H1 (cell line): ENCODE measurements at places on chromosomes 11 and 22.

DNA sequence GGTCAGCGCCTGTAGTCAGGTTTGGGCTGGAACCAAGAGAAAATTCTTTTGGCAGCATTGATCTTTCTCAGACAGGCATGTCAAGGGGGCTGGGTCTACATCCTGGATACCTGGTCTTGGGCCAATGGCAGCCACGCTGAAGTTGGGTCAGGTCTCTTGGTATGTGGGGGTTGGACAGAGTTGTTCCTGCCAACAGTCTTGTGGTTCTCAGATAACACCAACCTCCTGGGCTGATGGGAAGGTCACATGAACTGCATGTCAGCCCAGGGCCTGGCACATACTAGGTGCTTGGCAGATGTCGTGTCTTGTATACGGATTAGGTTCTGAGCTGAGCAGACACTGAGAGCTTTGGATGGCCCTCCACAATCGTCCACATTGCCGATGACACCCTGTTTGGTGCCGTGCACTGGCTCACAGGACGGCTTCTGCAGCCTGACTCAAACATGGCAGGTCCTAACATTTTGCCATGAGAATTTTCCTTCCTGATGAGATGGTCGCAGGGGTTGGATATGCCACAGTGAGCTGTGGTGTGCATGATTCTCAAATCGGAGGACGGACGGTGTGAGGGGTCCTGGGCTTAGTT, 42.0 kb downstream of the FBLN1 start:
- no peak for DNase-seq

DNA sequence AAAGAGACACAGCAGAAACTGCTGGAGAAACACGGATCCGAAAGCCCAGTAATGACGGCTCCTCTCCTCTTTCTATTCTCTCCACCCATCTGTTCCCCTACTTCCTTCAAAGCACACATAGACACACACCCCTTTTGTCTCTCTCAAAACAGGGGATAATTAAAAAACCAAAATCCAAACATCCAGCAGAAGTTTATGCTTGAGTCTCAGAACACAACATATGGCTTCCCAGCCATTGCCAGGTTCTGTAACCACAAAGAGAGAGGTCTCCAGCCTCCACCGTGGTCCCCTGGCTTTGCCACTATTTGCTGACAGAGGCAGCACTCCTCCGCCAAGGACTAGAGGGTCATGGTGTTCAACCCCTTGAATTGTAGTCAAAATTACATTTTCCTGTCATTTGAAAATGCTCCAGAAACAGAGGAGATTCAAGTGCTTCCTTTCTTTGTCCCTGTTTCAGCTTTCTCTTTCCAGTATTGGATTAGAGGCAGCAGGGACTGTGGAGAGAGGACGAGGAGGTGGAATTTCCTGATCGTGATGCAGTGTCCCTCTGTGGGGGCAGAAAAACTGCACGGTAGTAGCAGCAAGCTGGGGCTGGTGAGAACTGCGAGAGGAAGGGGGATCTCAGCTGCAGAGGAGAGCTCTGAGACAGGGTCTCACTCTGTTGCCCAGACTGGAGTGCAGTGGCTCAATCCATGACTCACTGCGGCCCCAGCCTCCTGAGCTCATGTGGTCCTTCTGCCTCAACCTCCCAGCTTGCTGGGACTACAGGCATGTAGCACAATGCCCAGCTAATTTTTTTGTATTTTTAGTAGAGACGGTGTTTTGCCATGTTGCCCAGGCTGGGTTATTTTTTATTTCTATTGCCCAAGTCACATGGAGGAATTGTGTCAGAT, 60.3 kb downstream of the UBASH3B start:
- no peak for DNase-seq

DNA sequence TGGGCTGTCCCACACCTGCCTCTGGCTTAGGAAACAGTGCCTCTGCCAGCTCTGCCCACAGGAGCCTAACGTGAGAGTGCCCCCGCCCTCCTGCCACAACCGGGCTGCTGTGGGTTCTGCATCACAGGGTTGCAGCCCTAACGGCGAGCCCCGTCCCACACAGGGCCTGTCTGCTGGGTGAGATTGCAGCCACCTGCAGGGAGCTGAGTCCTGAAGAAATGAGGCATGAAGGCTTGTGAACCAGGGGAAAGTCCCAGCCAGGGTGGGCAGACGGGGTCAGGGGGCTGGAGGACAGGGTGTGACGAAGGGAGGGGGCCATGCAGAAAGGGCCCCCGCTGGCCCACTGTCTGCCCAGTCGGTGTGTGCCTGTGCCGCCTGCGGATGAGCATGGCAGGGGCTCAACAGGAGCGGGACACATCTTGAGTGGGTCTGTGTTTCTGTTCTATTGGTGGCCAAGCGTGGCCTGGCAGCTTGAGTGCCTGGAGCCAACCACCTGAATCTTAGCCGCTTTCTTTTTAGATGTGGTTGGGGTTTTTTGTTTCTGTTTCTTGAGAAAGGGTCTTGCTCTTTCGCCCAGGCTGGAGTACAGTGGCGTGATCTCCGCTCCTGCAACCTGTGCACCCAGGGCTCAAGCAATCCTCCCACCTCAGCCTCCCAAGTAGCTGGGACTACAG, 38.9 kb downstream of the CTTN start:
- DNase-seq: no peak

DNA sequence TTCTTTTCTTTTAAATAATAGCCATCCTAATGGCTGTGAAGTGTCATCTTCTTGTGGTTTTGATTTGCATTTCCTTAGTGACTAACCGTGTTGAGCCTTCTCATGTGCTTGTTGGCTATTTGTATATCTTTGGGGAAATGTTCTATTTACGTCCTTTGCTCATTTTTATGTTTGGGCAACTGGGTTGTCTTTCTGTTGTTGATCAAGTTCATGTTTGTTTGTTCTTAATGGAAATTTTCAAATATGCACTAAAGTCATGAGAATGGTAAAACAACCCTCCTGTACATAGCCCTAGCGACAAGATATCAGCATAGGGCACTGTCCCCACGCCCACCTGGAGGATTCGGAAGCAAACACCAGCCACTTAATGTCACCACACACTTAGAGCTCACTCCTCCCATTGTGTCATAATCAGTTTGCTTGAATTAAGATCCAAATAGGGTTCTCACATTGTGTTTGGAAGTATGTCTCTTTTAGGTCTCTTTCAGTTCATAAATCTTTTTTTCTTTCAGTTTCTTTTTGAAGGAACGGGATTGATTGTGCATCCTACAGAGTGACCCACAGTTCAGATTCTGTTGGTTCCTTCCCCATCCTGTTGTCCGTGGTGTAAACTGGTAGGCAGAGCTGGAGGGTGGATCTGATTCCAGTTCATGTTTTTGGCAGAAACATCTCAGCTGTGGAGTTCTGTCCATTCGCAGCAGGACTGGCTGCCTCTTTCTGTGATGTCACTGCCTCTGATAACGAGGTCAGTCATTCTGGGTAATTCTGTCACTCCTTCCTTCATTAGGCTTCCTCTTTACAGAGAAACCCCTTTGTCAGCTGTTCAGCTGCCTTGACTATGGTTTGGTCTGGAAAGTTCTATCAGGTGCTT, 26.4 kb upstream of the ADORA2A start:
- no peak for DNase-seq

DNA sequence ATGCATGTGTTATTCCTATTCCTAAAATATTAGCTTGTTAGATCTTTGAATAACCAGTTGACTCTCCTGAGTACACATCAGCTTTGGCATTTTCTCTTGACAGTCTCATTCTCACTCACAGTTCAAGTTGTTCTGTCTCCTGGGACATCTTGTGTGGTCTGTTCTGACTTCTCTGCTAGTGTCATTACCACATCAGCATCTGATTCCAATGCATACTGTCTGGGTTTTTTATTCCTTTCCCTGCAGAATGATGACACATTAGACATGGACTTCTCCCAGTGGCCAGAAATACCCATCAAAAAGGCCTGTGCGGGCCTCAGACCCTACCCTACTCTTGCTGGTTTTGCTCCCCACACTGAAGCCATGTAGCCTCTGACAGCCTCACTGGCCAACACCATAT, 2.7 kb downstream of the ZNF74 start:
- no peak for DNase-seq

DNA sequence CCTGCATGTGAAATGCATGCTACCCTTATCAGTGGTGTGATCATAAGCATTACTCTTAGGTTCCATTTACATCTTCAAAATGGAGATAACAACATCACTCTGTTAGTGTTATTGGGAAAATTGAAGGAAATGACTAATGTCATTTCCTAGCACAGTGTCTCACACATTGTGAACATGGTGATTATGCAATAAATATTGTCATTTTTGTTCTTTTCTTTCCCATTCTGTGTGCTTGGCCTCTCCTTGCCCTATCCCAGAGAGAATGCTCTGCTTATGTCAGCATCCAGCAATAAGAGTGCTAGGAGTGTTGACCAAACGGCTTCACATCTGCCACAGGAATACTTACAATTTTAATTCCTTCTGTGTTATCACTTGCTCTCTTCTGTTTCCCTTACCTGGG, 1024.1 kb upstream of the CCDC90B start:
- DNase-seq: no peak

DNA sequence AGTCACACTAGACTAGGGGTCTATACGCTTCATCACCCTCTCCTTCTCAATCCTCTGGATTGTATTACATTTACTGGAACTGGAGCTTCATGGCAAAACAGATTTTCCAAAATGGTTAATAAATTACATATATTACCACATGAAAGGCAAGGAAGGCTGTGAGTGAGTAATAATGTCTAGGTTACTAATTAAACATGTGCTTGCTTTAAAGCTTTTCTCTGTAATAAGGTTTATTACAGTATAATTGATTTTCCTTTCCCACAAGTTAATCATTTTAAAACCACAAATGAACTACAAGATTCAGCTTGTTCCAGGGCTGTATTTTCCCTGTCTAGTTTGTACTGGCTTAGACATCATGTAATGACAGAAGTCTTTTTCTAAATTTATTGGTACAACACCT, 25.6 kb downstream of the MMP13 start:
- DNase-seq: no peak

DNA sequence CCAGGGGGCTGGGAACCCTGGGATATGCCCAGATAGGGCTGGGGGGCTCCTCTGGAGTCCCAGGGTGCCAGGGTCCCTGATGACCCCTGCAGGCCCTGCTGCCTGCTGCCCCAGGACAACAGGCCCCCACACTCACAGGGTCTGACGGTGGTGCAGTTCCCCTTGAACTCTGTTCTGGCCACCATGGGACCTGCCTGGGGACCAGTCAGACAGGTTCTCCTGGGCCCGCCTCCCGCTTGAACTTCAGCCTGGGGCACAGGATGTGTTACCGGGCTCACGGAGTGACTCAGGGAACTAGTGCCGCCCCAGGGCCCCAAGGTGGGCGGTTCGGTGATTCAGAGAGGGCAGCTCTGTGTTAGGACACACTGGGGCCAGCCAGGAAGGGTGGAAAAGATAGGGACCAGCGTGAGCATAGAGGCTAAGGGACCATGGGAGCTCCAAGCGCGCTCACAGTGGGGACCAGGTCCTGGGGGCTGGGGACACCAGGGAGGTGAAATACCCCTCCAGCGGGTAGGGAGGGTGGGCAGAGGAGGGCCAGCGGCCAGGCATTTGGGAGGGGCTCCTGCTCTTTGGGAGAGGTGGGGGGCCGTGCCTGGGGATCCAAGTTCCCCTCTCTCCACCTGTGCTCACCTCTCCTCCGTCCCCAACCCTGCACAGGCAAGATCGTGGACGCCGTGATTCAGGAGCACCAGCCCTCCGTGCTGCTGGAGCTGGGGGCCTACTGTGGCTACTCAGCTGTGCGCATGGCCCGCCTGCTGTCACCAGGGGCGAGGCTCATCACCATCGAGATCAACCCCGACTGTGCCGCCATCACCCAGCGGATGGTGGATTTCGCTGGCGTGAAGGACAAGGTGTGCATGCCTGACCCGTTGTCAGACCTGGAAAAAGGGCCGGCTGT, 21.5 kb upstream of the TXNRD2 start:
- no peak for DNase-seq

DNA sequence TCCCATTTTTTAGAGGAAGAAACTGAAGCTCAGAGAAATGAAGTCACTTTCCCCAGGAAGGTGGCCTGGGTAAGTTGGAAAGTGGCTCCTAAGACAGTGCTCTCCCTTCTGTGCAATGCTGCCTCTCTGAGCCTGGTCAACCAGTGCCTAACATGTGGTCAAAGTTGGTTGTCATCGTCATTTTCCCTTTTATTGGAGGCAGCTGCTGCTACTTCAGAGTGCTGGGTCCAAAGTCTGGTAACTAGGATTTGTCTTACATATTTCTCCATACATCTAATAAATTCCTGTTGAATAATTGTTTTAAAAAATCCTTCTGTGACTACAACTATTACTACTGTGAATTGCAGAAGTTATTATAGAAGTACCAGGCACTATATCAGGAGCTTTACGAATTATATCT, 48.1 kb downstream of the TECTA start:
- DNase-seq: no peak

DNA sequence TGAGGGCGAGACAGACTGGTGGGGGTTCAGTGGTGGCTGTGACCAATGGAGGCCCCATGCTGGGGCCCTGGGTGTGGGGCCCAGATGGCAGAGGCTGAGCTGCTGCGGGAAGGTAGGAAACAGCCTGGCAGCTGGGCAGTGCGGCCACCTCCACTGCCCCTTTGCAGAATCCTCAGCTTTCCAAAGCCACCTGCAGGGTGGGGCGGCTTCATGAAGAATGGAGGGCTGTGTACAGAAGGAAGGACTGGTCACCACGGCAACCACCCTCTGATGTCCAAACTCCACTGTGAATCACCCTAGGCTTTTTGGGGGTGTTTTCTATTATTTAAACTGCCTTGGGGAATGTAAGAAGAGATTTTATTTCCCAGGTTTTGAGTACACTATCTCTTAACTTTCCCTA, 166.3 kb upstream of the NAV2 start:
- no peak for DNase-seq

DNA sequence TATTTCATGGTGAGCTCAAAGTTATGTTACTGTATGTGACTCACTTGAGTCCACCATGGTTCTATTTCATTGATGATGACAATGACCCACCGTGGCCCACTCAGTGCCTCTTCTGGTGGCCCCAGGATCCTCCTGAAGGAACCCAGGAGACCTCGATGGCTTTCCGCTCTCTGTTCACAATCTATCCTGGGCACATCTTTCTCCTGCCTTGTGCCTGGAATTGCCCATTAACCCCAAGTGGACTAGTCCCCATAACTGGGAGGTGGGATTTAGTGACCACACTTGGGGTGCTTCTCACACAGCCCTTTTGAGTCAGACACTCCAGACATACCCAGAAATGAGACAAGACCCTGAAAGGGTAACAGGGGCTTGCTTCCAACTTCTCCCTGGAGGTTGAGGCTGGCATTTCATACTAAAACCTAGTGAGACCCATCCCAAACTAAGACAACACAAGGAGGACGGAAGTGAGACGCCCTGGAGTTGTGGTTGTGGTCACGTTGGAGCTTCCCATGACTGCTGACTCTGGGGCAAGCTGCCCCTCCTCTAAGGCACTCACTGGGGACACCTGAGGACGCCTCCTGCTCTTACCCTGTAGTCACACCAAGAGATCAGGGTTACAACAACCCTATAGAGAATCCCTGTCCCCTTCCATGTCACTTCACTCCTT, 22.1 kb downstream of the IGLL5 start:
- DNase-seq: no peak
